ENCODE measurements at places on chromosomes 12 and 14. TPM values are rescaled to one million over a fixed set of nuclear protein-coding genes. Genes with fewer than 3 reads are reported as not detected.

The RNF10 gene
- total RNA-seq, result 278 TPM

DNA sequence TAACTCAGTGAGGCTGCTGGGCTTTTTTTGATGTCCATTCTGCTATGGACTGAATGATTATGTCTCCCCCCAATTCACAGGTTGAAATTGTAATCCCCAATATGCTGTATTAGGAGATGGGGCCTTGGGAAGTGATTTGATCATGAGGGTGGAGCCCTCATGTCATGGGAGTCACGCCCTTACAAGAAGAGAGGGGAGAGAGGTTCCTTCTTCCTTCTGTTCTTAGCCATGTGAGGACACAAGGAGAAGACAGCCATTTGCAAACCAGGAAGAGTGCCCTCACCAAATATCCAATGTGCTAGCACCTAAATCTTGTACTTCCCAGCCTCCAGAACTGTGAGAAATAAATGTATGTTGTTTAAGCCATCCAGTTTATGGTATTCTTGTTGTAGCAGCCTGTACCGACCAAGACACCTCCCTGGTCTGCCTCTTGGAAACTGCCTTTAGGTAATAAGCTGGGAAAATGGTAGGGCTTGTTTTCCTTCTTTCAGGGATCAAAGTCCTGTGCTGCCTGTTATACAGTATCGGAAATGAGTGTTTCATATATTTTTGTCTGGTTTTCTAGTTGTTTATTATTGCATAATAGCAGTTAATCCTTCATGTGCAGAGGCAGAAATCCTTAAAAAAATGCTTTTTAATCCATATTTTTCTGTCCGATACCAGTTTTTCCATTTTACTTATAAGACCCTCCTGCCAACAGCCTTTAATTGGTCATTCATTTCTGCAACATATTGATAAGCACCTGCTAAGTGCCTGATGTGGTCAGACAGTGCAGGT lies 16.3 kb downstream of the BORCS5 start:
- no peak for DNase-seq
- no peaks in the 10 kb centered on the region for H3K36me3 ChIP-seq
- no peaks in the 10 kb centered on the region for H3K4me1 ChIP-seq
- H3K27me3 ChIP-seq, result no peaks in the 10 kb centered on the region

The APOLD1 gene
- 5.2 TPM for total RNA-seq

DNA sequence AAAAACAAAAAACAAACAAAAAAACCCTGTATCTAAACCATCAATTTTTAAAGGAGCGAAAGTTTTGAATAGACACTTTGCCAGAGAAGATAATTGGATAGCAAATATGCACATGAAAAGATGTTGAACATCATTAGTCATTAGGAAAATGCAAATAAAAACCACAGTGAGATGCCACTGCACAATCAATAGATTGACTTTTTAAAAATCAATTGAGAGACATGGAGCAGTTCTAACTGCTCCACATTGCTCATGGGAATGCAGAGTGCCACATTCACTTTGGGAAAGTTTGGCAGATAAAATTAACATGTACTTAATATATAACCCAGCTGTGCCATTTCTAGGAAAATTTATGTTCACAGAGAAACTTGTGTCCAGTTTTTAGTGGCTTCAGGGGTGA lies 12.7 kb downstream of the EIF2S1 start:
- H3K36me3 ChIP-seq, result peaks cover 50% of the 10 kb centered on the region
- no peak for DNase-seq
- no peaks in the 10 kb centered on the region for H3K27me3 ChIP-seq
- H3K27ac ChIP-seq, result no peak overlapping the region
- H3K4me1 ChIP-seq, result peaks cover 10% of the 10 kb centered on the region

GRCh38 chr14:56422703-56423213 lies 156.8 kb upstream of the TMEM260 start:
- H3K36me3 ChIP-seq, result no peaks in the 10 kb centered on the region
- H3K4me3 ChIP-seq, result no peak overlapping the region
- no peaks in the 10 kb centered on the region for H3K27me3 ChIP-seq

The OR10G2 gene
- total RNA-seq, result not detected

Data from adrenal gland (tissue), 19 donors.